Fibroblast of skin of abdomen (primary cell): ENCODE measurements at places on chromosomes 7 and 10.

DNA sequence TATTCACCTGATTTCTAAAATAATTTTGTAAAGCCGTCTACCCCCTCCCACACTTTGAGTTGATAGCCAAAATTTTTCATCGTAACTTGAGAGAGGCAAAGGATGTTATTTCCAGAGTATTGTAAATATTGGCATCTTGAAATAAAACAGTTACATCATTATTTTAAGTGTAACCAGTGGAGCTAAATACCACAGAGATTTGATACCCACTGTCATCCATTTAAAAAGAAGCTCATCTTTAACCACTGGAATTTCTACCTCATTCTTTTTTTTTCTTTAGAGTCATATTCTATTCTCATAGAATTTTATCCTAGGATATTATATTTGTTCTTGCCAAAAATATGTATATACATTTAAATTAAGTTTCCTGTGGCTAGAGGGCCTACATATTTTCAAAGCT, 48.6 kb downstream of the CAMK1D start:
- DNase-seq, result no peak

GRCh38 chr7:142759433-142759832, 10.2 kb downstream of the PRSS1 start:
- DNase-seq, result no peak

- peak; percentile 82 for DNase-seq
These were observed 872.4 kb downstream of the LRMDA start for GRCh38 chr10:76303682-76304316.

- no peak for DNase-seq
These were observed 4.6 kb upstream of the SKAP2 start for GRCh38 chr7:26868841-26869495.

GRCh38 chr10:118960157-118961090, 69.1 kb upstream of the NANOS1 start:
- DNase-seq, result no peak

- peak; percentile 45 for DNase-seq
These were observed 41.5 kb upstream of the SEMA3C start for GRCh38 chr7:80960244-80960795.

- no peak for DNase-seq
These were observed 5.8 kb upstream of the FEZF1 start for GRCh38 chr7:122310119-122311021.

DNA sequence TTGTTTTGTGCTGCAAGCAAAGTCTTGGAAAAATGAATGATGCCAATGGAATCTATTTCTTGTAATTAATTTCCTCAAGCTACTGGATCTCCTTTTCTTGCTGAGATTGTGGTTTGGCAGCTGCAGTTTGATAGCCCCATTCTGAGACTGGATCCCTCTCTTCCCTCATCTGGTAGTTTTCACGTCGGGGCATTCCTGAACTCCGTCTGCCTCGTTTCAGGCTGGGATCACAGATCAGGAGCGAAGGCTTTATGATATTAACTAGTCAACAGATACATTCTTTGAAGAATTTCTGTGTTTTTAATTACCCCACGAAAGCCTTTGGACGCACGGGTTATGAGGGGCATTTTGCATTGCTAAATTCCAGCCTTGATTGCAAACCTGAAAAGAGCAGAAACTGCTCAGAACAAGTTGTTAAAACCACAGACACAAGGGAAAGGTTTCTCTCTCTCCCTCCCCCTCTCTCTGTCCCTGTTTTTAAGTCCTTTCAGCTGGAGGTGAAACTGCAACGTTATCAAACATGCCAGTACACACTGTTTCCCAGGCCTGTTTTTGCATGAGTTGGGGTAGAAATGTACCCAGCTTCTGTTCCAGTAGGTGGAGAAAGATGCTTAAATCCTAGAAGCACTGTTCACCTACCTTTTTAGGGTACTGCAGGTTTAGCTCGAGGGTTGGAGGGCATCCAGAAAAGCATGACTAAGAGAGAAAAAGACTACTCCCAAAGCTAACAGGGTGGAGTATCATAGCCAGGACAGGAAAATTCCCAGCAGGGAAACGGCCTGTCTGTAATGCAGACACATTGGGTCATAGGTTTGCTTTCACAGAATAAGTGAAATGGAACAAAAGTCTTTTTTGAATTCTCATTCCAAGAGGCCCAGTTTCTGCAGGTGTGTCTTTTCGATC, 124.3 kb downstream of the CUX1 start:
- peak; percentile 88 for DNase-seq

GRCh38 chr7:88254721-88255424, 35.0 kb upstream of the SRI start:
- DNase-seq, result no peak

DNA sequence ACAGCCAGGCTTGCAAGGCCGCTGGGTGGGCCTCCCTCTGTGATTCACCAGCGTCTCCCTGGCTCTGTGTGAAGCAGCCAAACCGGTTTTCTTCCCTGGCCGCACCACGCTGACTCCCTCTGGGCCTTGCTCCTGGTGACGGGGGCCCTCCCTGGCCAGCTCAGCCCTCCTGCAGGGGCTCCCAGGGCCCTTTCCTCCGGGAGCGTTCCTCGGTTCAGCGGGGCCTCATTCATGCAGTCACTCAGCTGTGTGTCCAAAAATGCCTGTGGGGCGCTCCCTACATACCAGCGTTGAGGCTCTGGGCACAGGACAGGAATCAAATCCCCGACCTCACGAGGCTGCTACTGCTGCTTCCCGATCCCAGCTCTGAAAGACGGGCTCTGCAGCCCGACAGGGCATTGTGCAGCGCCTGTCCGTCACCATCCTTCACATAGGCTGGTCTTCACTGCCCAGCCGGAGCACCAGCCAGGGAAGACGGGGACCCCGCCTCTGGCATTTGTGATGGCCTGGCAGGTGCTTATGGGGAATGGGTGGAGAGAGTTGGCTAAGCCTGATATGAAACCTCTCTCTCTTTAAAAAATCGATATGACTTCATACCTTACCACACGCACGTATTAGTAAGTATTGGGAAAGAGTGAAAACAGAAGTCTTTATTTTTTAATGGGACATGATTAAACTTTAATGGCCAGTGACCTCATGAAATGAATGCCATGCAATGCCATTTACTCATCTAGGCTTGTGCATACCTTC, 110.0 kb upstream of the SHH start:
- no peak for DNase-seq
